ENCODE measurements at places on chromosomes 1 and 21.

DNA sequence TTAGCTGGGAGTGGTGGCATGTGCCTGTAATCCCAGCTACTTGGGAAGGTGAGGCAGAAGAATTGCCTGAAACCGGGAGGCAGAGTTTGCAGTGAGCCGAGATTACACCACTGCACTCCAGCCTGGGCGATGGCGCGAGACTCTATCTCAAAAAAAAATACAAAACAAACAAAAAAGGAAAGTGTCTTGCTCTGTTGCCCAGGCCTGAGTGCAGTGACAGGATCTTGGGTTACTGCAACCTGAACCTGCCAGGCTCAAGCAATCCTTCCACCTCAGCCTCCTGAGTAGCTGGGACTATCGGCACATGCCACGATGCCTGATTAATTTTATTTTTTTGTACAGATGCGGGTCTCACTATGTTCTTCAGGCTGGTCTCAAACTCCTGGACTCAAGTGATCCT, 33.3 kb downstream of the DEGS1 start:
- no peak for DNase-seq

- no peak for DNase-seq
These were observed 505 bp downstream of the LMNA start for GRCh38 chr1:156114919-156115513.

DNA sequence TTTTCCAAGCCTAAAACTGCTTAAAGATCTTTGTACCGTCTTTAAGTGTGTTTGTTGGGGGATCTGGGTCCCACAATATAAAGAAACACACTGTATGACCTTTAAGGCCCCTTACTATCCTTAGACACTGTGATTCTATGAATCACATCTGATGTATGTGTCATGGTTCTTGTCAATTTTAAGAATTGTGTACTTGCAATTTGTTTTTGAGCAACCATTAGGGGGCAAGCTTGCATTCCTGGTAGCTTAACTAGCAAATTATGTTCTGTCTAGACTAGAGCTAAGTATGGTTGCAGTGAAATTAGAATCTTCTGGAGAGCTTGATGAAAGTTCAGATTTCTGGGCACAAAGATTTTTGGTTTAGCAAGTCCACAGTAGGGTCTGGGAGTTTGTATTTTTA, 219.5 kb downstream of the TPR start:
- no peak for DNase-seq

- no peak for DNase-seq
These were observed 77.5 kb upstream of the ACTRT2 start for GRCh38 chr1:2943686-2944260.

- DNase-seq, result no peak
These were observed 3.3 kb downstream of the PLA2G5 start for GRCh38 chr1:20073256-20073655.

- DNase-seq, result no peak
These were observed 394.8 kb downstream of the USP25 start for GRCh38 chr21:16124378-16125138.

DNA sequence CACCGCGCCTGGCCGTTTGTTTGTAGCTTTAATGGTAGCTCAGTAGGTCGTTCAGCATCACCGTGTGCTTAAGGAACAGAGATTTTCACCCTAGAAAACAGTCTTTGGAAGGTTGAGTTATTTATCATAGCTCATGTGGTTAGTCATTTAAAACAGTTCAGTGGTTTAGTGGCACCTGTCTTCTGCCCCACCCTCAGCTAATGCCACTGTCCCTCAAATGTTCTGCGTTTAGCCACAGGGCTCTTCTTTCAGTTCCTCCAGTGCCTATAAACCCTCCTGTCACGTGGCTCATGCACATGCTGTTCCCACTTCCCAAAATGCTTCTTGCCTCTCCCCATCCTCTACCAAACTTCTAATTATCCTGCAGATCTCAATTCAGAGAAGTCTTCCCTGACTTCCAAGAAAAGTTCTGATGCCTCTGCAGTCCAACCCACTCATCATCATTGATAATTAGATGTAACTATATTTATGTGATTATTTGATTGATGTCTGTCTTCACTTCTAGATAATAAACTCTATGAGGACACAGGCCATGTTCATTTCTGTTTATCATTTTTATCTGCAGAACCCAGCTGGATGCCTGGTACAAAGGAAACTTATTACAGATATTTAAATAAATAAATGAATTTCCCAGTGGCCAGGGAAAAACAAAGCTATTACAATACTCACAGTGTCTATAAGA, 14.4 kb upstream of the DIPK1A start:
- DNase-seq, result no peak

- no peak for DNase-seq
These were observed 686.9 kb downstream of the LRRIQ3 start for GRCh38 chr1:73511038-73511437.

- DNase-seq, result no peak
These were observed 91.6 kb upstream of the BCAR3 start for GRCh38 chr1:93773049-93773838.

GRCh38 chr1:43533584-43533983, 2.9 kb downstream of the PTPRF start:
- DNase-seq, result no peak

All from stimulated activated CD8-positive, alpha-beta memory T cell treated with anti-CD3 and anti-CD28 coated beads, Interleukin-4, amount 100 ng/mL, for 1 hour (primary cell).